ENCODE measurements at places on chromosomes 5 and 9. TPM values are rescaled to one million over a fixed set of nuclear protein-coding genes. Genes with fewer than 3 reads are reported as not detected.

RNF183 gene
- total RNA-seq, result not detected

BDP1 gene
- total RNA-seq, result 35.8 TPM

C6 gene
- not detected for total RNA-seq

PLAC8L1 gene
- 1.7 TPM for total RNA-seq

SIT1 gene
- 93.0 TPM for total RNA-seq

ACO1 gene
- total RNA-seq, result 9.0 TPM

GRIN3A gene
- total RNA-seq, result not detected

GNAQ gene
- total RNA-seq, result not detected

MEIKIN gene
- total RNA-seq, result not detected

C1QTNF3 gene
- total RNA-seq, result 4.2 TPM

PCDHGA9 gene
- 5.7 TPM for total RNA-seq

TAF11L10 gene
- not detected for total RNA-seq

LCN10 gene
- not detected for total RNA-seq

IFNA16 gene
- not detected for total RNA-seq

OTP gene
- total RNA-seq, result not detected

GRCh38 chr9:125509476-125509875 lies 197.5 kb downstream of the MAPKAP1 start:
- no peak for DNase-seq

DNA sequence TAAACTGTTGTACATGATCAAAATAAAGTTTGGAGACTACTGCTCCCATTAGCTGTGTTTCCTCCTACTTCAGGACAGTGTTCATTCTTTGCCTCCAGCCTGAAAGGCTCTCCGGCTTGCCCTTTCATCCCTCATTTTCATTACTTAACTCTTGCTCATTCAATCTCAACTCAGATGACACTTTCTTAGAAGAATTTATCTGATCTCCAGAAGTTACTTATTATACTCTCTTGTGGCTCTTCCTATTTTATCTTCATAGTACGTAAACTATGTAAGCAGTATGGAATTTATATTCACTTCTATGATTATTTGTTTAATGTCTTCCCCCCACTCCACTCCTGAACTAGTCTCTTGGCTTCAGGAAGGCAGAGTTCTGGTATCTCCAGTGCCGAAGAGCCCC lies 1737.9 kb upstream of the C9orf72 start:
- DNase-seq, result no peak

DNA sequence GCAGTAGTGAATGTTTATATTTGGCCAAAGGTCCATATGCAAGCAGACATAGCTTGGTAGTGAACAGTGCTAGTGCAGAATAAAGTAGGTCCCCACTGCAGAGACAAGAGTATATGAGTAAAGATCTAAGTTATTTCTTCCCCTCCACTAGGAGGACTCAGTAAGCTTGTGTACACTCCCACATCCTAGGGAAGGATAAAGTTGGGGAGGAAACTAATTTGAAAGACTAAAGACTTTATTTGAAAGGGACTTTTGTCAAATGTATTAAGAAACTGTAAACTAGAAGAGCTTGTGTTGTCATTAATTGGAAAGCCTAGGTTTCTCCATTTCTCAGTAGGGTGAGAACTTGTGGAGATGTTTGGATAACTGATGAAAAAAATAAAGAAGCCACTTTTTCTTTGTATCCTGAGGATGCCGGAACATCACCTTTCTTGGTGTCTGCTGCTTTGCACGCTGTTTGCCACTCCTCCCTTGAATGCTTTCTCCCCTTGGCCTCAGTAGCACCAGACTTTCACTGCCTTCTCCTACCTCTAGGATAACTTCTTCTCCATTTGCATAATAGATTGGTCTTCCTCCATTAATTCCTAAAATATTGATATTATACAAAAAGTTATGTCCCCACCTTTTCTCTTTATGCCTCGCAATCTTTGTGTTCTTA lies 329.0 kb downstream of the PARP8 start:
- no peak for DNase-seq

DNA sequence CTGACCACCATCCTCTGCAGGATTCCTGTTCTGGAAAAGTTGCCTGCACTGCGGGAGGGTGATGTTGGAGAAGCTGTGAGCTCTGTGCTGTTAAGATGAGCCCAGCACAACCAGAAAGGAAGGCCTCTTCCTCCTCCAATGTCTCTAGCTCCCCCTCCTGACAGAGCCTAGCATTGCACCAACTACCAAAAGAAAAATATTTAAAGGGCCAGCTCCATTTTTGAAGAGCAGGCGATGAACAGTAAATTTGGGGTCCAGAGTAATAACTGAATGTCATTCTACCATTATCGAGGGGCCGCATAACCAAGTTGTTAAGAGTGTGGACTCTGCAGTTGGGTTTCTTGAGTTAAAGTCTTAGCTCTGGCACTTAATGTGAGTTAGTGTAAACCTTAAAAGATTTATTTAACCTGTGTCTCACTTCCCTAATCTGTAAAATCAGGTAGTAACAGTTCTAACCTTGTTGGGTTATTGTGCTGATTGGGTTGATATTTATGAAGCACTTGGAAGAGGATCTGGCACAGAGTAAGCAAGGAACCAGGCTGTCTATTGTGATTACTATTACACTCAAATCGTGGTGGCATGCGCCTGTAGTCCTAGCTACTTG lies 3.9 kb downstream of the TEX53 start:
- peak; percentile 83 for DNase-seq

DNA sequence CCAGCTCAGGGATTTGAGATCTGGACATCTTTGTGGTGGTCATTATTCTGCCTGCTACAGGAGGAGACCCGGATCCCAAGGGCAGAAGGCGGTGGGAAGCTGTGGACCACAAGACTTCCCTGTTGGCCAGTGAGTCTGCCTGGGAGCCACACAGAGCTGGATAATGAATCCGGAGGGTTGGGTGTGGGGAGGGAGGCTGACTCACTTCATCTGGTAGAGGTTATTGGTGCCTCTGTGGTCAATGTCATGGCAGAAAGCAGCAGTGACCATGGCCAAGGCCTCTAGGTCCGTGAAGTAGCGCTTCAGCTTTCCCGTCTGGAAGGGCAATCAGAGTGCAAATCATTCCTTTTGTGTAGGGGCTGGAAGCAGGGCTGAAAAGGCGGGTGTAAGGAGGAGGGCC lies 58.5 kb downstream of the PDE6A start:
- DNase-seq, result no peak

GRCh38 chr5:56490971-56491468 lies 257.9 kb upstream of the ANKRD55 start:
- no peak for DNase-seq

GRCh38 chr5:142390334-142390733 lies 65.5 kb upstream of the SPRY4 start:
- DNase-seq, result no peak

GRCh38 chr5:119342406-119342805 lies 13.4 kb upstream of the TNFAIP8 start:
- no peak for DNase-seq

GRCh38 chr9:90325913-90326653 lies 316.5 kb downstream of the DIRAS2 start:
- no peak for DNase-seq

- DNase-seq, result no peak
Measured at GRCh38 chr9:98502311-98502975, 206.3 kb downstream of the GABBR2 start.

DNA sequence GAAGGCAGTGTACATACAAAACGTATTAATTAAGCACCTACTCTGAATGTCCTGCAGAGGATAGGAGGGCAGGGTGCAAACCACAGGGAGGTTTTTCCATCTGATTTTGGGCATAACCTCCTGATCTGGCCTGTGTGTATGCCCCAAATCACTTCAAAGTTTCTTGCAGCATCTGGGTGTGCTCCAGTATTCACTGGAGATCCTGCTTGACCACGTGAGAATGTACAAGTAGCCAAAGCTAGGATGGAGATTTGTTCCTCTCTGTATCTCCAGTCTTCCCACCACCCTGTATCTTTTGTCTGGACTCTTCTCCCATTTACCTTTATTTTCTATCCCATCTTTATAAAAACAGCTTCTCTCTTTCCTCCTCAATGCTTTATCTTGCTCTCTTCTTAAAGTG lies 207.7 kb downstream of the FBXL7 start:
- no peak for DNase-seq

DNA sequence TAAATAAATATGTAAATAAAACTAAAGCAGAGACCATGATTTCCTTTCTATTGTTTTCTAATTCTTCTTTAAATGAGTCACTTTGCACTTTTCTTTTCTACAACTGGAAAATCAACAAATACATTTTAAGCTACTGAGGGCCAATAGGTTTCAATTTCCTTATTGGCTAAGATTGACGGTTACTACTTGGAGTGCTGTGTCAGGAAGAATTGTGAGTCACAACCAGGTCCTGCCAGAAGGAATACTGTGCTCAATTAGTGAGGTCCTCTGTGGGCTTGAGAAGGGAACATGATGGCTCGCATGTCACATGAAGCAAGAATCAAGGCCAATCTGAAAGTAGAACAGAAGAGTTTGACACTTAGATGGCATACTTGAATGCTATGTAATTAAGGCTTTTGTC lies 110.8 kb downstream of the HMHB1 start:
- DNase-seq, result no peak

DNA sequence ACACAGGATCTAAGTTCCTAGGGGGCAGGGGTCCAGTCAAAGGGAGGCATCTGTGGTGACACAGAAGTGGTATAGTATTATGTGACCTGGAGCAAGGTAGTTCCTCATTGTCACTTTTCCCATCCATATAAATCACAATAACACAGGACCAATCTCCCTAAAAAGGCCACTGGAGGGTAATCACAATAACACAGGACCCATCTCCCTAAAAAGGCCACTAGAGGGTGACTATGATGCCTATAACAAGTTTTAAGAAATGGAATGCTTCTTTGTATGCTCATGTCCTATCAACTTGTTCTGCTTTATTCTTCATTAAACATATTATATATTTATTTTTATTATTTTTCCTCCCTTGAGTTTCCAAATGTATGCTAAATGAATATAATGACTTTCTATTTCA lies 254.6 kb downstream of the ASTN2 start:
- DNase-seq, result peak; percentile 6

- no peak for DNase-seq
Measured at GRCh38 chr9:82062245-82062644, 73.7 kb downstream of the SPATA31D1 start.

- no peak for DNase-seq
Measured at GRCh38 chr5:36111238-36111637, 40.4 kb downstream of the LMBRD2 start.

GRCh38 chr9:84620338-84620737 lies 49.2 kb upstream of the NTRK2 start:
- DNase-seq, result no peak

- no peak for DNase-seq
Measured at GRCh38 chr5:458547-459353, 15.8 kb downstream of the EXOC3 start.

DNA sequence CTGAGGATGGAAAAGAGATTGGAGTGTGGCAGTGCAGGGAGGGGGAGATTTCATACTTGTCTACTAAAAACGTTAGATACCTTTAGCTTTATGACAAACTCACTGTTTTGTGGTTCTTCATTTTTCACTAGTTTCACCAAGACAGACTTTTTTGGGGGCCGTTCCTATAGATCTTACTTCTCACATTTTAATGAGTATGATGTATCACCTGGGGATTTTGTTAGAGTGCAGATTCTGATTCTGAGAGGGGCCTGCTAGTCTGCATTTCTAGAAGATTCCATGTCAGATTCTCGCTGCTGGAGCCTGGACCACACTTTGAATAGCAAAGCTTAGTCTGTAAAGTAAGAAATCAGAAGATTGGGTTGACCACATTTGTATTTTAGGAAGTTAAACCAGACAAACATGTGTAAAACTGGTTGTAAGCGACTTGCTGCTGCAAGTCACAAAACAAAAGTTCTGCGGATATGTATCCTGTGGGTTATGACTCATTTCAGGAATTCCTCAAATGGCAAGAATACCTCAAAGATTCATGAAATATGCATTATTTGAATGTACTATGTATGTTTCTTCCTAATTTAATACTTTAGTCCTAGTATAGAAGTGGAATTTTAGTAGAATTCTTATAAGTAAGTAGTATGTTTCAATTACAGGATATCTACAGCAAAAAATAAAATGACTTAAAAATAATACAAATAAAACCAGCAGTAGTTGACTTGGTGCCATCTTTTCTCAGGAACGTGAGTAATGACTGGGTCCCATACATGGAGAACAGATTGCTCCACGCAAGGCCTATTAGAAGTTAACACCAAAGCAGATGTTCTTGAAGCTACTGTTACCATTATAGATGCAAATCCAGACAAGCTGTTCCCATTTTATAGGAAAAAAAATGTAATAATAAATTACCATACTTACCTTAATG lies 27.8 kb downstream of the NFIL3 start:
- DNase-seq, result peak; percentile 7

GRCh38 chr9:89345476-89345875 lies 27.2 kb downstream of the SECISBP2 start:
- DNase-seq, result no peak

- DNase-seq, result no peak
Measured at GRCh38 chr5:73793911-73794310, 167.9 kb downstream of the ARHGEF28 start.

- peak; percentile 24 for DNase-seq
Measured at GRCh38 chr5:126973193-126973592, 57.2 kb downstream of the MARCHF3 start.

GRCh38 chr5:34656001-34656699 lies at the start of gene RAI14:
TSS of gene RAI14 (plus strand) at chr5:34656328. CDS start at chr5:34686920, 30,592 bp downstream.
- no peak for DNase-seq

DNA sequence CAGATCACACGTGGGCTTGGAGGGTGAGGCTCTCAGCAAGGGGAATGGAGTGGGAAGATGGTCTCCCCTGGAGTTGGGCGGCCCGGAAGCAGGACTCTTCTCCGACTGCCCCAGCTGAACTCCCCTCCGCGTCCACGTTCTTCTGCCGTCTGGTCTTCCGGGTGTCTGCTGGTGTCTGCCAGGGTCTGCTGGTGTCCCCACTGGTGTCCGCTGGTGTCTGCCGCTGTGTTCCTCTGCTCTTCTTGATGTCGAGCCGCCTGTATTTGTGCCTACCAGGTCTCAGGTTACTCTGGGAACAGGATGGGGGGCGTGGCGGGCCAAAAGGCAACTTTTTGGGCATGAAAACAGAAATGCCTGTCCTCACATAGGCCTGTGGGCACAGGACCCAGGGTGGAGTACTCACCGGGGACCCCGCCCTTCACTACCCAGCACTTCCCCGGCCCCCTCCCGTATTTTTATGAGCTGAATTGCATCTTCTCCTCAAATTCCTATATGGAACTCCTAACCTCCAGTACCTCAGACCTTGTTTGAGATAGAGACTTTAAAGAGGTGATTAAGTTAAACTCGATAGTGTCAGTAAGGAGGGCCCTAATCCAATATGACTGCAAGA lies 675.4 kb downstream of the SEMA5A start:
- DNase-seq, result no peak

DNA sequence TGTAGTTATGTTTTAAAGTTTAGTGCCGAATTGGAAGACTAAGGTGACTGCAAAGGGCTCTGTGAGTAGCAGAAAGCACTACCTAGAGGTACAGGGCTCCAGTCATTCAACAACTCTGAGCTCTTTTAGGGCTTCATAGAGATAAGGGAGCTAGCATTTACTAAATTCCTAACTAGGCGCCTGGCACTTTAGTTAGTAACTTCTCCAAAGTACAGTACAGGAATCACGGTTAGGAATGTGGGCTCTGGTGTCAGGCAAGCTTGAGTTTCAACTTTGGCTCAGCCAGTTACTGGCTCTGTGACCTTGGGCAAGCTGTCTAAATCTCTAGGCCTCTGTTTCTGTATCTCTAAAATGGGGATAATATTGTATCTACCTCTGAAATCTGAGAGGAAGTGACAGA lies 115.3 kb downstream of the SLIT3 start:
- DNase-seq, result no peak

Measured in OCI-LY7 (cell line).